ENCODE measurements at places on chromosomes 3 and 15.

DNA sequence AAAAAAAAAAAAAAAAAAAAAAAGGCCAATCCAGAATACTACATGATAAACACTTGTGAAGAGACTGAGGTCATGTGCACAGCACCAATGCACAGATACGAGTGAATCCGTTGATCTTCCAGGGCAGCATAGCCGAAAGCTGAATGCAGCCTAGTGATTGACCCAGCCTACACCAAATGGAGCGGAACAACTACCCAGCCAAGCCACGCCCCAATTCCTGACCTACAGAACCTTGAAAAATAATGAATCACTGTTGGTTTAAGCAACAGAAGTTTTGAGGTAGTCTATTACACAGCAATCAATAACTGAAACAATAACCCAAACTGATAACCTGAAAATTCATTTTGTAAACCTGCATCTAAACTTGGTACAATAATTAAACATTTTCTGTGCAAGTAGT, 361.0 kb downstream of the FHIT start:
- DNase-seq: no peak

DNA sequence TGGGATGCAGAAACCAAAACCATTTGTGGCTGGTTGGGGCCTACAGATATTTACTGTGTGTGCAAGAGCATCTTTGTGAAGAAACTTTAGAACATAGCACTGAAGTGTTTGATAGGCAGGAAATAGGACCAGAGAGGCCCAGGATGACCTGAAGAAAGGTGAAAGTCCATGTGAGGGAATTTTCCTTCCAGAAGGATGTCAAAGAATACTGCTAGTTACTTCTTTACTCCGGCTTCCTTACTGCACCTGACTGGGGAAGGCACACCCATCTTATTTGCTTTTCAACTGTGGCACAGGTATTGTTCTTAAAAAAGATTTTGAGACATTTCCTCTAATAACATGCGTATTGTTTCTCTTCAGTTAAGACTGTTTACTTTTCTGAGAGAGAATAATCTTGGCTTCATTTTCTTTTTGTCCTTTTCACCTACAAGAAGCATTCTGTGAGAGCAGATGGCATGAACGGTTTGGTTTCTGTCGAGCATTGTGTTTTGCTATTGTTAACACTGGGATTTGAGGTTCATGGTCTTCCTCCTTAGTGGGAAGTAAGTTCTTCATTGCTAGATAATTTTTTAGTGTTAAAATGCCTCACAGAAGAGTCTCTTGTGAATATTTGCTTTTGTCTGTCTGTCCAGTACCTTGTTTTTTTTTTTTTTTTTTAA, 71.5 kb downstream of the SLCO3A1 start:
- no peak for DNase-seq

- no peak for DNase-seq
Observed at GRCh38 chr3:129238945-129239705, 10.3 kb upstream of the COPG1 start.

GRCh38 chr3:138933068-138933668, 13.8 kb downstream of the FOXL2 start:
- DNase-seq: no peak

DNA sequence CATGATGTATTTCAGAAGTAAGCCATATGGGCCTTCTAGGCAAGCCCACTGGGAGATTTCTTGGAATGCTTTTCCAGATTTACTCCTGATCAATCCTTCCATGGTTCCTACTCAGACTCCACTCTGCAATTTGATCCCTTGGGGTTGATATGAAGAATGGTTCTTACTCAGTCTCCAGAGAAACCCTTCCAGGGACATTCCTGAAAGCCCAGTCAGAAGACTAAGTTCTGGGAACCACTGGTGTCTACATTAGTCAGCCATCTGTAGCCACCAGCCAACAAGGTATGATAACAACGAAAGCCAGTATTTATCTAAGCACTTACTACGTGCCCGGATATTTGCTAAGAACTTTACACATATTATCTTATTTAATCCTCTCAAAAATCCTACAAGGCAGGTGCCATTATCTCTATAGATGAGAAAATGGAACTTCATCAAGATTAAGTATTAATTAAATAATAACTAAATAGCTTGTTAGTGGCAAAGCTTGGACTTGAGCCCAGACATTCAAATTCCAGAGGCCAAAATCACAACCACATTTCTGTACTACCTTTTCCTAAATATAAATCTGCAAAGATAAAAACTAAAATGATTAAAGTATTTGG, 32.7 kb downstream of the ZNF385D start:
- no peak for DNase-seq

GRCh38 chr15:100720406-100720967, 118.1 kb downstream of the ASB7 start:
- DNase-seq: no peak

- no peak for DNase-seq
Observed at GRCh38 chr3:12970684-12971083, 102.5 kb downstream of the IQSEC1 start.

GRCh38 chr15:41862515-41863116, 24.0 kb downstream of the PLA2G4B start:
- DNase-seq: no peak

Measured in CD4-positive, alpha-beta T cell (primary cell).